ENCODE measurements at places on chromosomes 12 and 14.
A peak's percentile ranks its signal among the peaks of the same experiment; 100 is the strongest.

GRCh38 chr12:130369816-130370215, 32.1 kb downstream of the PIWIL1 start:
- H3K4me3 ChIP-seq, result no peak overlapping the region
- H3K36me3 ChIP-seq, result no peaks in the 10 kb centered on the region
- peaks cover 10% of the 10 kb centered on the region for H3K27me3 ChIP-seq
- DNase-seq, result no peak
- H3K27ac ChIP-seq, result no peak overlapping the region

DNA sequence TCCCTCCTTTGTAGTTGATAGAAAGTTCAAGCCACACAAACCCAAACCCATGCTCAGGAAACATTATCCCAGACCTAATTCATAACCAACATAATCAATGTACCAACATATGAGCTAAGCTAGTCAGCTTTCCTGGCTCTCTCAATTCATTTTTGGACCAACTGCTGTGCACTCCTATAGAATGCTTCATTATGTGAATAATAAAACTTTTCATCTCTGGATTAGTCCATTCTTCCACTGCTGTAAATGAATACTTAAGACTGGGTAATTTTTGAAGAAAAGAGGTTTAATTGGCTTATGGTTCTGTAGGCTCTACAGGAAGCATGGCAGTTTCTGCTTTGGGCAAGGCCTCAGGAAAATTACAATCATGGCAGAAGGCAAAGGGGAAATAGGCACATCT, 651.9 kb downstream of the RERGL start:
- no peak for DNase-seq
- H3K27ac ChIP-seq, result no peak overlapping the region
- no peaks in the 10 kb centered on the region for H3K27me3 ChIP-seq
- no peak overlapping the region for H3K4me3 ChIP-seq
- H3K36me3 ChIP-seq, result no peaks in the 10 kb centered on the region
- no peaks in the 10 kb centered on the region for H3K4me1 ChIP-seq

GRCh38 chr12:68610370-68611093, at the start of gene RAP1B:
TSS of gene RAP1B (plus strand) at chr12:68610899. CDS start at chr12:68648725, 37,826 bp downstream.
- H3K4me1 ChIP-seq, result peaks cover 57% of the 10 kb centered on the region
- H3K4me3 ChIP-seq, result peak within 1 kb of the TSS; percentile 99
- no peaks in the 10 kb centered on the region for H3K27me3 ChIP-seq
- peak; percentile 86 for DNase-seq
- peak within 1 kb of the TSS; percentile 95 for H3K27ac ChIP-seq

DNA sequence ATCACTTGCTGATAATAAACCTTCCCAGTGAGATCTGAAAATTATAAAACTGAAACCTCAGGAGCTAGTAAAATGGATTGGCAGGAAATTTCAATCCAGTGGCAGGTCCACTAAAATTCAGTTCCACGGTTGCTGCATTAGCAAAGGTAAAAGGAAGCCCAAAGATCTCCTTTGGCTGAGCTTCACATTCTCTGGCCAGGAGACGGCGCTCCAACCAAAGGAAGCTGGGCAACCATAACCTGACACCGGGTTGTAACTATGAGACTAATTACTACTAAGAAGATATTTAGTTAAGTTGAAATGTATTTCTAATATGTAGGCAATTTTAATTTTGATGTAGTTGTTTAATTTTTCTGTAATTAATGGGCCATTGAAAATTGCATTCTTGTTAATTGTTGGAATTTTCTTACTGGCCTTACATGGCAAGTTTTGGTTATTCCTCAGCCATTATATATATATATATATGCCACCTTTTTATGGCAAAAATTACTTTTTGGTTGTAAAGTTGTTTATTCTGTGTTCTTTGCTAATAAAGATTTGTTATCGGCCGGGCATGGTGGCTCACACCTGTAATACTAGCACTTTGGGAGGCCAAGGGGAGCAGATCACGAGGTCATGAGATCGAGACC, 17.0 kb downstream of the OR8S1 start:
- H3K27me3 ChIP-seq, result peaks cover 20% of the 10 kb centered on the region
- no peak overlapping the region for H3K27ac ChIP-seq
- no peak overlapping the region for H3K4me3 ChIP-seq
- DNase-seq, result no peak
- H3K36me3 ChIP-seq, result no peaks in the 10 kb centered on the region

DNA sequence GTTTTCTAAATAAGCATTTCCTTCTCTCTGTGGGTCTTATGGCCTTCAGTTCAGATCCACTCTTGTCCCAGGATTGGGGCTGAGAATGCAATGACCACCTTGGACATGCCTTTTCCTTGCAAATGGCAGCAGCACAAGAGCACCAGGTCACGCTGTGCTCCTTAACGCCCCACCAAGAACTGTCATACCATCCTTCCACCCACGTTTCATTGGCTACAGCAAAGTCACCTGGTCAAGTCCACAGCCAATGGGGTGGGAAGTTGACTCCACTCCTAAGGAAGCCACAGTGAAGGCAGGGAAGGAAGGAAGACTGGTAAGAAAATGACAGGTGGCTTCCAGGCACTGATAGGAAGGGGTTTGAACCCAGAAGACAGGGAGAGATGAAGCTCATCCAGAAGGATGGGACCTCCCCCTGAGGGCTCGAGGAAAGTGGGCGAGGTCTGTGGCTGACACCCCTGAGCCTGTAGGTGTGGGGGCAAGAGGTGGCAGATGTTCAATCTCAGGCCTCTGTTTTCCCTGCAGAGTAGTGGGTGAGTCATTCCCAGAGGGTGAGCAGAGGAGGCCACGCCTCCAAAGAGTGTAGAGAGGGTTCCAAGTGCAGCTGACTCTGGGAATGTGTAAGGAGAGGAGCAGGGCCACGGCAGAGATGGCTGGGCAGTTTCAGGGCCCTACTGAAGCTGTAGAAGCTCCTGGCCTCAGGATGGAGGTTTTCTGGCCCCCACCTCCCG, 113.5 kb upstream of the VRK1 start:
- H3K36me3 ChIP-seq, result no peaks in the 10 kb centered on the region
- H3K4me3 ChIP-seq, result no peak overlapping the region
- DNase-seq, result no peak

GRCh38 chr12:68534108-68534507, 76.6 kb upstream of the RAP1B start:
- H3K27me3 ChIP-seq, result no peaks in the 10 kb centered on the region
- peaks cover 4% of the 10 kb centered on the region for H3K36me3 ChIP-seq
- no peak overlapping the region for H3K4me3 ChIP-seq
- peaks cover 35% of the 10 kb centered on the region for H3K4me1 ChIP-seq
- no peak for DNase-seq

GRCh38 chr12:94553130-94553519, 93.5 kb upstream of the CEP83 start:
- H3K4me1 ChIP-seq, result no peaks in the 10 kb centered on the region
- H3K4me3 ChIP-seq, result no peak overlapping the region
- H3K36me3 ChIP-seq, result no peaks in the 10 kb centered on the region
- no peaks in the 10 kb centered on the region for H3K27me3 ChIP-seq
- no peak for DNase-seq

GRCh38 chr14:76773188-76773885, 12.1 kb downstream of the VASH1 start:
- no peak for DNase-seq
- no peak overlapping the region for H3K4me3 ChIP-seq
- peaks cover 40% of the 10 kb centered on the region for H3K27me3 ChIP-seq
- no peak overlapping the region for H3K27ac ChIP-seq

DNA sequence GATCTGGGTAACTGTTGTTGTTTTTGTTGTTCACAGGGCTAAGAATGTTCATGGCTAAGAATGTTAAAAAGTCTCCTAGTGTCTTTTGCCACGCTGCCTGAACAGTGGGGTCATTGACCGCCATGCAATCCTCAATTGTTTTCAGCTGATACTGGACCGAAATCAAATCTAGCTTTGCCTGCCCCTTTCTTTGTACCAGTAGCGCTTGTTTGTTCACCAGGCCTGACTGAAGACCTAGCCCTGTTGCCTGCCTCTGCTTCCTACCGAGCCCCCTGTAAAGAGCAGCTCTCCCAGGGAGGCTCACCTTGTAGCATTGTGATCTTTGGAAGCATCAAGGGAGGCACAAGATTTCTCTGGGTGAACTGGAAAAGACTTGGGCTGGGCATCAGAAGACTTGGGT, 6.7 kb downstream of the PSEN1 start:
- peak overlapping the region; percentile 17 for H3K27ac ChIP-seq
- H3K27me3 ChIP-seq, result no peaks in the 10 kb centered on the region
- DNase-seq, result no peak
- no peak overlapping the region for H3K4me3 ChIP-seq

DNA sequence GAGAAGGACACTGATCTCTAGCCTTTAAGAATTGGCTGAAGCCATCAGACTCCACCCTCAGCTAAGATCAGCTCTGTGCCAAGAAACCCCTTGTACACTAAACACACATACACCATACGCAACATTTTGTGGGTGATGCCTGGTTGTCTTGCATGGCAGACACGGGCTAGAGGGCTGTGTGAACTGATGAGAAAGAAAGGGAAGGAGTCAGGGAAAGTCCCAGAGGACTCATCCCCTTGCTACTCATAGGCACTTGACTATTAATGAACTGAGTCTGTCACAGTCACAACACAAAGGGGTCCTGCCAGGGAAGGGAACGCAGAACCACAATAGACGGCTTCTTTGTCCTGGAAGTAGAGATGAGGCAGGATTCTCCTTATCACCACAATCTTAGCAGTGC, 80.8 kb downstream of the EMP1 start:
- no peak for DNase-seq
- no peak overlapping the region for H3K4me3 ChIP-seq
- H3K4me1 ChIP-seq, result peaks cover 4% of the 10 kb centered on the region
- no peaks in the 10 kb centered on the region for H3K36me3 ChIP-seq

DNA sequence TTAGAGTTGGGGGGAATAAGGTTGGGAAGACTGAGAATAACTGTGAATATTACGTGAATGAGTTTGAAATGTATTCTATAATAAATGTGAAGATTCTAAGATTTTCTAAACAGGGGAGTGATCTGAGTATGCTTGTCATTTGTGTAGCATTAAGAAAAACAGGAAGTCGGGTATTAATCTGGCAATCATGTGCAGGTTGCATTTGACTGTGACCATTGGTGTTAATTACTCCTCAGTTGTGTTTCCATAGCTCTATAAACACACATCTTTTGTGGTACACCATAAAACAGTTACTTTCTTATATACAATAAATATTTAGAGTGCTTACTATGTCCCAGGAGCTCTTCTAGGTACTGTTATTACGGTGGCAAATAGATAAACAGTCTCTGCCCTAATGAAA, 434.4 kb upstream of the PDE3A start:
- H3K36me3 ChIP-seq, result no peaks in the 10 kb centered on the region
- DNase-seq, result no peak
- H3K27ac ChIP-seq, result no peak overlapping the region
- H3K27me3 ChIP-seq, result peaks cover 56% of the 10 kb centered on the region
- H3K4me3 ChIP-seq, result no peak overlapping the region
- H3K4me1 ChIP-seq, result no peaks in the 10 kb centered on the region

GRCh38 chr14:59037086-59037485, 151.4 kb upstream of the DAAM1 start:
- H3K27ac ChIP-seq, result no peak overlapping the region
- H3K4me3 ChIP-seq, result no peak overlapping the region
- no peaks in the 10 kb centered on the region for H3K27me3 ChIP-seq
- no peak for DNase-seq
- no peaks in the 10 kb centered on the region for H3K36me3 ChIP-seq
